ENCODE measurements at places on chromosomes 2 and 18.

GRCh38 chr2:60520917-60521539 is 32.4 kb downstream of the BCL11A start:
- no peak for DNase-seq

- DNase-seq: no peak
These were observed 1.8 kb upstream of the COBLL1 start for GRCh38 chr2:164843346-164843911.

DNA sequence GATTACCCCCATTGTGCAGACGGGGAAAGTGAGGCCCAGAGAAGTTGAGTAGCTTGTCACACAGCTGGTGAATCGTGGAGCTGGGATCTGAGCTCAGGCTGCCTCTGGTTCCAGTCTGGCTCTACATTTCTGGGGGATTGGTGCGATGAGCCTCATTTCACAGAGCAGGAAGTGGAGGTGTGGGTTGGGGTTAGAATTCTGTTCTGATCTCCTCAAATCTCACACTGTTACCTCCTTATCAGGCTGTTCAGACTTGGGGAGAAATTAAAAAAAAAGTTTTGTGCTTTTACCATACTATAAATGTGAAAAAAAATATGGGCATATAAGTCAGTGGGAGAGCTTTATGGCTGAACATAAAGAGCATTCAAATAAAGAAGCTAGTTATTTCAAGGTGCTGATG is 21.6 kb downstream of the SH3RF3 start:
- DNase-seq: no peak

GRCh38 chr2:8087480-8087840 is 594.4 kb upstream of the ID2 start:
- DNase-seq: no peak

- DNase-seq: no peak
These were observed 56.2 kb downstream of the CYP27C1 start for GRCh38 chr2:127163921-127164320.

DNA sequence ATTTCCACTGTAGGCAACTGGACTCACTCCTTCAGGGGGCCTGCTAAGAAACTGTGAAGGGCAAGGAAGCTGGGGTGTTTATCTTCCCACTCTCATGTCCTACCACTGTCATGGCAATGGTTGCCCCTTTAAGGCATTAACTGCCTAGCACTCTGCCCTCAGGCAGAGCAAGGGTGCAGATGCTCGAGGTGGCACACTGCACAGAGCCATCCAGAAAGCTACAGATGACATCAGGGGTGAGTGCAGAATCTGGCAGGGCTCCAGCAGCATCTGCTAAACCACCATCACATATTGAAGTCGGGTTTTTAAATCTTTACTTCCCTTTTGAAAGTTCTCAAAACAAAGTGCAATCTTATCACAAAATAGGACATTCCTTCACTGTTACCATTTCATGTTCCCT is 75.4 kb downstream of the RAPGEF4 start:
- DNase-seq: no peak

GRCh38 chr2:189363559-189363958 is 77.7 kb upstream of the WDR75 start:
- no peak for DNase-seq

DNA sequence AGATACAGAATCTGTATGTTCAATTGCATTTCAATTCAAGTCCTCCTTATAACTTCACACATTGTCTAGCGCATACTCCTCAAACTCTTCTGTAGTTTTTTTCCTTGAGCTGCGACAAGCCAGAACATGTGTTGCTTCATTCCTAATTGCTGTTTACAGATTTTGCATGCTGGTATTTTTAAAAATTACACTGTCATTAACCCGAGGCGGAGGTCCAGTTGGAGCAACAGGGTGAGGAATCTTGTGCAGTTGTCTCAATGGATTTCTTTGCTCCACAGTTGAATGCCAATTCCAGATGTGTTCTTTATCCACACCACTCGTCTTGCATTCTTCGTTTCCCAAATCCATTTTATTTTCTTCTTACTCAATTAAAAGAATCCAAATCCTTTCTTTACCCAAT is 16.4 kb upstream of the SERPINB13 start:
- DNase-seq: no peak

GRCh38 chr2:96323849-96324248 is 1.3 kb upstream of the ITPRIPL1 start:
- DNase-seq: no peak

- peak; percentile 6 for DNase-seq
These were observed 297.1 kb downstream of the ASXL3 start for GRCh38 chr18:33875029-33875565.

DNA sequence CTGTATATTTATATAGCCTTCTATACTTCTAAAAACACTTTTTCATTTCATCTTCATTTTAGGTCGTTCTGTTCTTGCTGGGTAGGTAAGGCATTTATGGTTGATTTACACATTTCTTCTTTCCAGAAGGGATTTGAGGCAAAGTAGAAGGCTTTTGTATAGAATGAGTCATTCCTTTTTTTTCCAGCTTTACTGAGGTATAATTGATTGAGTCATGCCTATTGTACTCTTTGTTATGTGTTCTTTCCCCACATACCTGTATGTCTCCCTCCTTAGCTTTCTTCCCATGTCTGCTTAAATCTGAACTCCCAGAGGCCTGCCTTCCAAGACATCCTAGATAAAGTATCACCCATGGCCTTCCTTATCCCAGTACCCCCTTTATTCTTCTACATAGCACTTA is 4.8 kb upstream of the CDC42EP3 start:
- no peak for DNase-seq

All from cerebellar cortex (tissue), 1 donor.